NCI-H524 treated with DMSO at 0.1 percent for 48 hours (cell line): ENCODE measurements at places on chromosomes 2 and 18.

DNA sequence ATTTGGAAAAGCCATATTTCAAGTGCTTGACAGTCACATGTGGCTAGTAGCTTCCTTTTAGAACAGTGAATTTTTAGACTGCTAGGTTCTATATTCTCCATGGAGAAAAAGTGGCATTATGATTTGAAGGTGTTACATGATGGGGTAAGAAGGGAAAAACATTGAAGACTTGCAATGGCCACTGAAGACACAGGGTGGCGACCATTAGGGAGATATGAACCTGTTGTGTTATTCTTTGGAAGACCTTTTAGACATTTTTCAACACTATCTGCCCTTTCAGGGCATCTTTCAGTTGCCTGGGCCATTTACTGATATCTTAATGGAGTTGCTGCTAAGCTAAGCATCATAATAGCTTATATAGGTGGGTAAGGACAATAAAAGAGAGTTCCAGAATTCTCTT is 1387.2 kb downstream of the SUCLG1 start:
- DNase-seq, result no peak

DNA sequence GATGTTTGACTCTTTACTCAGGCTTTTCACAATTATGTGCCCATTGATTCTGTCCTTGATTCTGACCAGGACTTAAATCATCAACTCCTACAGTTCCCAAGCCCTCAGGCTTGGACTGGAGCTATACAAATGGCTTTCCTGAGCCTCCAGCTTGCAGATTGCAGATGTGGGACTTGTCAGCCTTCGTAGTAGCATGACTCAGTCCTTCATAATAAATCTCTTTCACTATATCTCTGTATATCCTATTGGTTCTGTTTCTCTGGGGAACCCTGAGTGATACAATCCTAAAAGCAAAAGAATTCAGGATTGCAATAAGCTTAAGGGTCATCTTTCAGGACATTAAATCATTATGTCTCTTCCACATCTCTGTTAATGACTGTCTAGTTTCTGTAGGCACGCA is 356.6 kb downstream of the RIT2 start:
- no peak for DNase-seq

- DNase-seq, result no peak
Measured at GRCh38 chr2:203549406-203549805, 14.3 kb upstream of the RAPH1 start.

GRCh38 chr2:178855151-178855550 is 47.9 kb upstream of the TTN start:
- no peak for DNase-seq

- peak; percentile 38 for DNase-seq
Measured at GRCh38 chr2:27095745-27096651, 9.4 kb downstream of the KHK start.

DNA sequence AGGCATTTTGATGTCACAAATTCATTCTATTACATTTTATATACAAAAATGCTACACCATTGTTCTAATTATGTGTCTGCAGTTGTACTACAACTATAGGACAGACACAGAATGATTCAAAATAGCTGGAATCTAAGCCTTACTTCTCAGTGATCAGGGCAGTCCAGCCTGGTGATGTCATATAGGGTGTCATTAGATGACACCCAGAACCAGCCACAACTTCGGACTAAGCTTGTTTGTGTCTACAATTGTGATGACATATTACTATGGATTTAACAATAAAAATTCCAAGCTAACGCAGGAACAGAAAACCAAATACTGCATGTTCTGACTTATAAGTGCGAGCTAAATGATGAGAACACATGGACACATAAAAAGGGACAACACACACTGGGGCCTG is 31.0 kb downstream of the M1AP start:
- no peak for DNase-seq

DNA sequence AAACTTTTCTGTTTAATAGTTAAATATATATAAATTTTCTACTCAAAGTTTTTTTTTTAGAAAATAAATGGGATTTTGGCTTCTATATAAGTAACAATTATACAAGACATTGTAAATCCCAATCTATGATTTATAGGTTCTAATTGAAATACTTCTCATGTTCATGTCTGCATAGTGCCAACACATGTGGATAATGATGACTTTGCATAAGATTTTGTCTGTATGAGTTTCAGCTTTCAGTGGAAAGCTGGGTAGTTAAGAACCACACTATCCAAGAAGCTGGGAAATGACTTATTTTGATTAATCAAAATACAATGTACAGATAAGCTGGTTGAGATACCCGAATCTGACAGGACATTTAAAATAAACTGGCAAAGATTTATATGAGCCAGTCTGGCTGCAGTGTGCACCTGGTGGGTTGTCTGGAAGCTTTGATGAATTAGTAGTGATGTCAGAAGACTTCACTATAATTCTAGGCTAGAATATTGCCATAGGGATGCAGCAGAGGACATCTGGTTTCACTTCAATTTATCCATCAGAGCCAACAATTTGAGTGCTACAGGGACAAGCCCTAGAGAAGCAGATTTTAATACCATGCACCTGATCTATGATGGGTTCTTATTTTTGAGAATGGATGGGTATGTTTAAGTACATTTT is 45.4 kb downstream of the EML6 start:
- no peak for DNase-seq

DNA sequence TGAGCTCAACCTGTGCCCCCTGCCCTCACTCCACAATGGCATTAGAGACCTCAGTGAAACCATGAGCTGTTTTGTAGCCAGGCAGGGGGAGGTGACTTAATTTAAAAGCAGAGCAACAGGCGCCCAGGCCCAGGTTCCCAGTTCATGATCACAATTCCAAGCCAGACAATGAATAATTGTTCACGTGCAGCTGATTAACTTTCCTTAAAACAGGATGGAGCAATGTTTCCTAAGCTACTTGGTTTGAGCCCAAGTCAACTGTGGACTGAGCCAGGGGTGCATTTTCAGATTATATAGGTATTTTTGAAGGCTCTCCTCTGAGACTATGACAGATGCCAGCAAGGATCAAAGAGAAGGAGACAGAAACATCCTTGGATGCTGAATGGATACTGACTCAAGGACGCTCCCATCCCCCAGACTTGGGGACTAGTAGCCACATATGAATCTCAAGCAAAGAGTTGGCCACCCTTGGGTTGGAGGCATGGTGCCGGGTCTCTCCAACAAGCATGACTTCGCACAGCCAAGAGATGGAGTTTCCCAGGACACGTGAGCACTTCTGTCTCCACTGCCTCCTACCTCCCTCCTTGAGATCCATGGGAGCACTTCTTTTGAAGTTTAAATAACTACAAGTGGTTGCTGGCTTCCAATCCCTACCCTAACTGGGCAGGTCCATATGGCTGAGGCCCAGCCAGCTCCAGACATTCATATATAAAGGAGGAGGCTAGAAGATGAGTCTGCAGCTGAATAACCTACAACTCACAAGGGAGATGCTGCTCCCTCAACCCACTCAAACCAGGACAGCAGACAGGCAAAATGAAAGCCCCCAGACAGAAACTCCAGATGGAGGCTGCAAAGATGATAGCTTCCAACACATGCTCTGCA is 12.7 kb downstream of the SMAD7 start:
- DNase-seq, result no peak

- no peak for DNase-seq
Measured at GRCh38 chr2:8244639-8245038, 437.2 kb upstream of the ID2 start.

- DNase-seq, result no peak
Measured at GRCh38 chr2:7026742-7027141, 109.5 kb downstream of the RNF144A start.

GRCh38 chr2:173719471-173719870 is 245.7 kb downstream of the SP3 start:
- no peak for DNase-seq

- DNase-seq, result no peak
Measured at GRCh38 chr2:102147935-102148334, 5.4 kb downstream of the IL1R1 start.

GRCh38 chr2:2187196-2187595 is 143.9 kb downstream of the MYT1L start:
- no peak for DNase-seq

DNA sequence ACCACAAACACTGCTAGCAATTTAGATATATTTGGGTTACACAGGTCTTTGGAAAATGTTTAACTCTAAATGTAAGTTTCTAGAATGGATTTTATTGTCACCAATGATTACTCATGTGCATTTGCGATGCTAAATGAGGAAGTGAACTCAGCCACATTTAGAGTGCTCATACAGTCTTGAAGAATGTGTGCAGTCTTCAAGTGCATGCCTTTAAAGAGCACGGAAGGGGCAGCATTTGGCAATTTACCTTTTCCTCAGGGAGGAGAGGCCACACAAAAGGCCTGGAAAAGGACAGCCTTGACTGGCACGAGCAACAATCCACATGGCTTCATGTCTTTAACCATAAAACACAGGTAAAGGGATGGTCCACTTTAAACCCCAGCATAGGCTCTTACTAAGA is 78.5 kb upstream of the STK17B start:
- no peak for DNase-seq

DNA sequence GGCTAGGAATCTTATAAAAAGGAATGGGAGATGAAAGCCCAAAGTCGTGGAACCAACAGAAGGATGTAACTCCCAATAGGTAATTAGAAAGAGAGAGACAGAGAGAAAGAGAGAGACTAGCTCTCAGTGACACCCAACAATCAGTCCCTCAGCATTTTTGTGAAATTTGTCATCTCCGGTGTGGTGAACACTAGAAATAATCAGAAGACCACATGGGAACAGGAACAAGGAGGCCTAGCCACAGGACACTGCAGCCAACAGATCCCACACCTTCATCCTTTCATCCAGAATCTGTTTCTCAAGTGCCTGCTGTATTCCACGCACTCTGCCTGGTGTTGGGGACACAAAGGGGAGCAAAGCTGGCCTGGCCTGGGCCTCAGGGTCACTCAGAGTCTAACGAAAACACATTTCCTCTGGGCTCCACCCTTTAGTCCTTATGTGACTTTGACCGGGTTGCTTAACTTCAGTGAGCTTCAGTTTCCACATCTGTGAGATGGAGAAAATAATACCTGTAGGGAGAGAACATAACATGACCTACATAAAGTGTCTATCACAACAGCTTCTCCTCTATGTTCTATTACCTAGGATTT is 53.1 kb downstream of the EHD3 start:
- no peak for DNase-seq

DNA sequence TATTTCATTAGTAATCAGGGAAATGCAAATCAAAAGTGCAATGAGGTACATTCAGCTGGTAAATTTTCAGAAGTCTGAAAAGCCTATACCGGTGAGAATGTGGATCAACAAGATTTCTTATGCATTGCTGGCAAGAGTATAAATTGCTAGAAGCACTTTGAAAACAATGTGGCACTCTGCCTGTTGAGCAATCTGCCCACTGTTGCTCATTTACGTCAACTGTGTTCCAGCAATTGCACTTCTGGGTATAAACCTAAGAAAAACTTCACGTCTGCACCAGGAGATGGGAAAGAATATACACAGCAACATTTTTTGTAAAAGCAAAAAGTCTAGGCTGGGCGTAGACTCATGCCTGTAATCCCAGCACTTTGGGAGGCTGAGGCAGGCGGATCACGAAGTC is 40.8 kb downstream of the MTERF4 start:
- DNase-seq, result no peak

GRCh38 chr2:151334082-151334815 is 23.1 kb upstream of the TNFAIP6 start:
- no peak for DNase-seq

GRCh38 chr18:50707855-50708469 is 111.9 kb downstream of the MRO start:
- DNase-seq, result no peak

- no peak for DNase-seq
Measured at GRCh38 chr2:33444967-33445366, 31.5 kb upstream of the RASGRP3 start.

DNA sequence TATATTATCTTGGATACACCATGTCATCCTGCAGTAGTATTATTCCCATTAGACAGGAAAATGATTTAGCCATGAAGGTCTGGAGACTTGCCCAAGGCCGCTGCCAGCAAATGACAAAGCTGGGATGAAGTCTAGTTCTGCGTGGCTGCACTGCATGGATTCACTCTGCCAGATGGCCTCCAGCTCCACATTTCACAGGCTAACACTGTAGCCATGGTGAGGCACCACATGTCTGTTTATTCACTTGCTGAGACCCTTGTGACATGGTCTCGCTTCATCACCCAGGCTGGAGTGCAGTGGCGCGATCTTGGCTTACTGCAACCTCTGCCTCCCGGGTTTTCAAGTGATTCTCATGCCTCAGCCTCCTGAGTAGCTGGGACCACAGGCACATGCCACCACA is 31.5 kb upstream of the SCG2 start:
- DNase-seq, result peak; percentile 56

DNA sequence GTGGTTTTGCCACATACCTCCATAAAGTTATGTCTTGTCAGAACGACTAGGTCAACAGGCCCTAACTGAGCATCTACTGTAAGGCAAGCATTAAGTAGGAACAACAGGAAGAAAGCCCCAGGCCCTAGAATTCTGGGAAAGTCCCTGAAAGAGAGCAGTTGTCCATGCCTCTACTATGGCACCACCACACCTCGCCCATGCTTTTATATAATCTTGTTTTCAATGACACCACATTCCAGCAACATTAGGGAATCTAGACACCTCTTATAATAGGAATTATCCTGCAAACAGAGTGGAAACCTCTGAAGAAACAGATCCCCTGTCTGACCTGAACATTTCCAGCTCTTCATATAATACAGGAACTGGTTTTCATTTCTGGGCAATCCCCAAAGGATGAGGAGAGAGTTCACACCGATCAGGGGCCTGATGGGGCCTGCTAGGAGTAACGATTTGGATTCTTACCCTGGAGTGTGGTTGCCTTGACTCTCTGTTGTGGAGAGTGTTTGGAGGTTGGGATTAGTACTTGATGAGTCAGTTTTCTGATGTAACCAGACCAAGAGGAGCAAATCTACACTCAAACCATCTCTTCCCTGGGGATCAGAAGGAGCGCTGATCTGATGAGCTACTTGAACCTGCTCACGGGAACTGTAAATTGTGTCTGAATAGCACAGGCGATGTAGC is 31.9 kb upstream of the CEP68 start:
- no peak for DNase-seq

GRCh38 chr2:66431846-66432587 is 2.9 kb upstream of the MEIS1 start:
- no peak for DNase-seq

- DNase-seq, result no peak
Measured at GRCh38 chr2:8662239-8662879, 19.5 kb upstream of the ID2 start.

GRCh38 chr2:171171808-171172207 is 11.1 kb upstream of the TLK1 start:
- no peak for DNase-seq

DNA sequence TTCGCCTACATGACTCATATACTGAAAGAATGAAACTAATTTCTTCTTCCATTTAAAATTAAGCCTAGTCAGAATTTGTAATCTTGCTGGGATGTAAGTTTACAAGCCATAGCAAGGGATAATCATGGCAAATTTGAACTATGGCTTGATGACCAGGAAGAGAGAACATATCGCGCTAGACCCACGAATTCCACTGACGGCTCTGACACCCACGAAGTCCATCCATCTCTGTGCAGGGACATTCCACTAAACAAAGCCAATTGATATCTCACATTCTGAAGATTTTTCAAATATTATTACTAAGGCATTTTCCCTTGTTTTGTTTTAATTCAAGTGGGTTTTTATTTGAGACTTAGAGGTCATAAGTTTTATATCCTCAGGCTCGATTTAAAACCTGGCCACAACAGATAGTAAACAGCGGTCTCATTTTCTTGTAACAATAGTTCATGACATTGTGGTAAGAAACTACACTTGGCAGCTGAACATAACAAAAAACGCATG is 113.0 kb downstream of the QPCT start:
- no peak for DNase-seq
